ENCODE measurements at places on chromosomes 16 and 17.

- peaks cover 24% of the 10 kb centered on the region for H3K36me3 ChIP-seq
- peak within 1 kb of the TSS; percentile 95 for H3K4me3 ChIP-seq
- H3K27me3 ChIP-seq: no peaks in the 10 kb centered on the region
- peak; percentile 57 for DNase-seq
- H3K27ac ChIP-seq: peak within 1 kb of the TSS; percentile 97
Measured at GRCh38 chr17:29566473-29567303, at the start of gene ABHD15. Gene ABHD15 (minus strand): TSS chr17:29567037. CDS start chr17:29566966, 71 bp downstream.

DNA sequence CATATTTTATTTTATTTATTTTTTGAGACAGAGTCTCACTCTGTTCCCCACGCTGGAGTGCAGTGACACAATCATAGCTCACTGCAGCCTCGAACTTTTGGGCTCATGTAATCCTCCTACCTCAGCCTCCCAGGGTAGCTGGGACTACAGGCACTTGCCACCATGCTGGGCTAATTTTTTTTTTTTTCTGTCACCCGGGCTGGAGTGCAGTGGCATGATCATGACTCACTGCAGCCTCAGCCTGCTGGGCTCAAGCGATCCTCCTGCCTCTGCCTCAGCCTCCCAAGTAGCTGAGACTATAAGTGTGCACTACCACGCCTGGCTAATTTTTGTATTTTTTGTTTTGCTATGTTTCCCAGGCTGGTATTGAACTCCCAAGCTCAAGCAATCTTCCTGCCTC, 17.1 kb downstream of the UNC45B start:
- no peaks in the 10 kb centered on the region for H3K27me3 ChIP-seq
- H3K36me3 ChIP-seq: peaks cover 11% of the 10 kb centered on the region
- peaks cover 41% of the 10 kb centered on the region for H3K4me1 ChIP-seq
- DNase-seq: no peak

GRCh38 chr16:13503960-13504635, 415.9 kb upstream of the ERCC4 start:
- DNase-seq: no peak
- no peak overlapping the region for H3K4me3 ChIP-seq
- H3K4me1 ChIP-seq: no peaks in the 10 kb centered on the region
- H3K27ac ChIP-seq: no peak overlapping the region
- no peaks in the 10 kb centered on the region for H3K36me3 ChIP-seq

- DNase-seq: peak; percentile 86
- peaks cover 68% of the 10 kb centered on the region for H3K4me1 ChIP-seq
- H3K27ac ChIP-seq: peak overlapping the region; percentile 99
- H3K4me3 ChIP-seq: peak overlapping the region; percentile 95
Measured at GRCh38 chr17:8222380-8222629, 11.9 kb upstream of the AURKB start.

GRCh38 chr16:77404775-77405174, 30.1 kb downstream of the ADAMTS18 start:
- peaks cover 3% of the 10 kb centered on the region for H3K27me3 ChIP-seq
- H3K4me1 ChIP-seq: no peaks in the 10 kb centered on the region
- no peak overlapping the region for H3K27ac ChIP-seq
- no peak overlapping the region for H3K4me3 ChIP-seq
- no peaks in the 10 kb centered on the region for H3K36me3 ChIP-seq
- DNase-seq: no peak

DNA sequence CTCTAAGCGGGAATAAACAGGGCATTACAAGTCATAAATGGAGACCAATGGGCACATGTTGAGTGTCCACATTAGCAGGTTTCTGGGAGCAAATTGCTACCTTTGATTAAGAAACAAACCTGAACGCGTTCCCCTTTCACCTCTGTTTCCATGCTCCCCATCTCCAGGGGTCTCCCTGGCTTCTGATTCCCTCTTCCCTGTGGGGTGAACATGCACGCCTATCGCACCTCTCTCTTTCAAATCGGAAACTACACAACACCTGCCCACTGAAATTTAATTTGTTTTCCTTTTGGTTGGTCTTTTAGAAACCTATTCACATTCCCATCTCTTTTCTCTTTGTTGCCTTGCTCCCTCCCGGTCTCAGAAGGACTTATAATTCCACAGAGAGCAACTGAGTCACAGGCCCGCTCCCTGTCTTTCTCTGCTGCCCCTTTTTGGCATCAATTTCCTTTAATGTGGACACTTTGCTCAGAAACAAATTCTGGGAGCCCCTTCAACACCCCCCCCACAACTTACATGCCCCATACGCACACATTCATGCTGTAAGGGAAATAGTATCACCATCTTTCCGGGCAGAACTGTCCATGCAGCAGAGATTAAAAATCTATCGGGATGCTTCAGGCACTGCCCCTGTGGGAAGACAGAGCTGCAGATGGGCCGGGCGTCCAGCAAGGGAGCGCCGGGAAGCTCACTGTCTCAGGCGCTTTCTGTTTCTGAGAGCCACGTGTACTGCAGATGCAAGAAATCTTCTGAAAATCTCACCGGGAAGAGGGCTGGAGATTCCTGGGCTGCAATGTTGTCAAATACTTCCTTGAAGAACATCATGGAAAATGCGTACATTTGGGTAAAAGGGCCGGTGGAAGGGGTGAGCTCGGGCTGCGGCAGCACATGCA, 7.2 kb upstream of the FOXF1 start:
- no peak for DNase-seq
- H3K27ac ChIP-seq: no peak overlapping the region
- H3K36me3 ChIP-seq: no peaks in the 10 kb centered on the region

DNA sequence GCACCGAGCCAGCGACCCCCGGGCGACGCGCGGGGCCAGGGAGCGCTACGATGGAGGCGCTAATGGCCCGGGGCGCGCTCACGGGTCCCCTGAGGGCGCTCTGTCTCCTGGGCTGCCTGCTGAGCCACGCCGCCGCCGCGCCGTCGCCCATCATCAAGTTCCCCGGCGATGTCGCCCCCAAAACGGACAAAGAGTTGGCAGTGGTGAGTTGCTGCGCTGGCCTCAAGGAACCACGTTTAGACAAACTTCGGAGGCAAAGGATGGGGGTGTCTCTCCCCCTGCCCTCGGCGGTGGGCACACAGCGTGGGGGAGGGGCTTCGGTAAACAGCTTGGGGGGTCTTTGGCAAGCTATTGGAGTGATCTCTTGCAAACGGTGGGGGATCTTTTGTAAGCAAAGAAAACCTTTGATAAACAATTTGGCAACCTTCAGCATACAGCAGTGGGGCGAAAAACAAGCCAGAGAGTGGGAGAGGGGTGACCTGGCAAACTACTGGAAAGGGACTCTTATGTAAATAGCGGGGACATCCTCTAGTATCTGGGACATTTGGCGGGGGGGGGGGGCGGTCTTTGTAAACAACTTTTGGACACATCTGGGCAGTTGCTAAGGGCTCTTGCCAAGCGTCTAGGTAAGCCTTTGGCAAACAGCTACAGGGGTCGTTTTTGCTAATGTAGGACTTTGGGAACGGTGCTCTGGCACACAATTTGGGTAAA, 587 bp downstream of the MMP2 start:
- DNase-seq: no peak
- no peaks in the 10 kb centered on the region for H3K36me3 ChIP-seq
- H3K27me3 ChIP-seq: peaks cover 45% of the 10 kb centered on the region

Measured in activated CD4-positive, alpha-beta T cell treated with anti-CD3 and anti-CD28 coated beads, Interleukin-2, amount 10 ng/mL, durations not matched to agents 7 days and 5 days (primary cell).